Activated CD4-positive, CD25-positive, alpha-beta regulatory T cell (primary cell): ENCODE measurements at places on chromosomes 13 and 19.

GRCh38 chr13:24905242-24905641, 141.3 kb downstream of the RNF17 start:
- DNase-seq = no peak

DNA sequence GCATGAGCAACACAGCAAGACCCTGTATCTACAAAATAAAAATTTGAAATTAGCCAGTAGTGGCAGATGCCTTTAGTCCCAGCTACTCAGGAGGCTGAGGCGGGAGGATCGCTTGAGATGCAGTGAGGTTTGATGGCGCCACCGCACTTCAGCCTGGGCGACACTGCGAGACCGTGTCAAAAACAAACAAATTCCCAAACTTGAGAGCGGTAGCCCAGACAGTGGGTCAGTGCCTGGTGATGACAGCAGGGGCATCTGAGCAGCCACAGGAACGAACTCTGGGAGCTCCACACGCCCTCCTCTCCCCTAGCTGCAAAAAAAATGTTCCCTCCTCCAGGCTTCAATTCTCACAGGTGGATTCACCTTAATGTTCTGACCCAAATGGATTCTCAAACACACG, 14.1 kb downstream of the ZNF490 start:
- DNase-seq = no peak

- DNase-seq = no peak
Measured at GRCh38 chr13:108266321-108266990, 3.1 kb upstream of the TNFSF13B start.

GRCh38 chr13:51645154-51645650, 60.9 kb downstream of the WDFY2 start:
- DNase-seq = no peak

DNA sequence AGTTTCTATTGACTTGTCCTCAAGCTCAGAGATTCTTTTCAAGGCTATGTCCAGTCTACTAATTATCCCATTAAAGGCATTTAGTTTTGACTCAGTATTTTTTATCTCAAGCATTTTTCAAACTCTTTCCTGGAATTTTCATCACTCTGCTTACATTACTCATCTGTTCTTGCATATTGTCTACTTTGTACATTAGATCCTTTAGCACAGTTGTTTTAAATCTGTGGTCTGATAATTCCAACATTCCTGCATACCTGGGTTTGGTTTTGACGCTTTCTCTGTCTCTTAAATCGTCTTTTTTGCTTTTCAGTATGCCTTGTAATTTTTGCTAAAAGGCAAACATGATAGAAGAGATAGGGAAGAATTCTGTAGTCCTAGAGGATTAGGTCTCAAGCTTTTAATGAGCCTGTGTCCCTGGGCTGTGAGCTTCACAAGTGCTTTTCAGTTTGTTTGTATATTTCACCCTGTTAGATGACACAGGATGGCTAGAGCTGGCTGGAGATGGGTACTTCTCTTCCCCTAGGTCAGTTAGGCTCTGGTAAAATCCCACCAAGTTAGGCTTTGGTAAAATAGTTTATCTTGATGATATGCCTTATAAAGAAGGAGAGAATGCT, 46.1 kb upstream of the GPC6 start:
- no peak for DNase-seq

GRCh38 chr19:3374369-3375112, 8.2 kb downstream of the NFIC start:
- DNase-seq = no peak

GRCh38 chr19:35354898-35355297, 3.4 kb upstream of the FFAR3 start:
- DNase-seq = no peak

DNA sequence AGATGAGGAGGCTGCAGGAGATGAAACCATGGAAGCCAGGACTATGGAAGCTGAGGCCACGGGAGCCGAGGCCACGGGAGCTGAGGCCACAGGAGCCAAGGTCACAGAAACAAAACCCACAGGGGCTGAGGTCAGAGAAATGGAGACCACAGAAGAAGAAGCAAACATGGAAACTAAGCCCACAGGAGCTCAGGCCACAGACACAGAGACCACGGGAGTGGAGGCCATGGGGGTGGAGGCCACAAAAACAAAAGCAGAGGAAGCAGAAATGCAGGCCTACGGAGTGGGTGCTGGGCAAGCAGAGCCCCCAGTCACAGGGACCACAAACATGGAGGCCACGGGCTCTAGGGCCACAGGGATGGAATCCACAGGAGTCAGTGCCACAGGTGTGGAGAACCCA, 12.5 kb upstream of the EBI3 start:
- no peak for DNase-seq

DNA sequence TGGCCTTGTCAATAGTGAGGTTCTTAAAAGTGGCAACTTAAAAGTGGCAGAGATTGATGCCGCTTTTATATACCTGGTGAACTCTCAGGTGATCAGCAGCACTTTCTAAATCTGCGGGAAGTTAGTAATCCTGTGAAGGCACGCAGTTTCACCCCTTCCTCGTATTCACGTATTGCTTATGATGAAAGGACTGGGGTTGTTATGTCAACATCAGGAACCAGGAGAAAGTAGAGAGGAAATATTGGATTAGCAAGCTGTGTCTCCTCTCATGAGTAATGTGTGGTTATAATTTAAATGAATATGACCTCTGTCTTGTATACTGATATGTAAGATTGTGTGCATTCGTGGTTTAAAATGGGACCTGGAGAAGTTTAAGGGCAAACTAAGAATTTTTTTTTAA, 544.6 kb downstream of the SLITRK6 start:
- no peak for DNase-seq

- no peak for DNase-seq
Measured at GRCh38 chr13:89324582-89324981, 1653.4 kb downstream of the SLITRK5 start.

DNA sequence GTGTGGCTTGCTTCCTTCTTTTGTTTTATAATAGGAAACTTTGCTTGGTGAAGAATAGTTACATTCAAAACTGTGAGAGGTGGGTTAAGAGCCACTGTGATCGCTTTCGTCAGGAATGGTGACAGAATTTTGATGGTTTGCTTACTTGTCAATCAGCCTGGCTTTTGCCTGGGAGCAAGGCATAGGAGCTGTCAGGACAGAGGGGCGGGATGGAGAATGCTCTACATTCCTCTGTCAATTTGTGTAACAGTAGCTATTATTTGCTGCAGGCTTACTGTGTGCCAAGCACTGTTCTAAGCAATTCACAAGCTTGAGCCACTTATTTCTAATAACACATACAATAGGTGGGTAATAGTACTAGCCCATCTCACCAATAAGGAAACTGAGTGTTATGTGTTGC, 28.1 kb upstream of the TNFSF11 start:
- DNase-seq = no peak

- DNase-seq = no peak
Measured at GRCh38 chr13:80712026-80712425, 371.1 kb upstream of the SPRY2 start.

DNA sequence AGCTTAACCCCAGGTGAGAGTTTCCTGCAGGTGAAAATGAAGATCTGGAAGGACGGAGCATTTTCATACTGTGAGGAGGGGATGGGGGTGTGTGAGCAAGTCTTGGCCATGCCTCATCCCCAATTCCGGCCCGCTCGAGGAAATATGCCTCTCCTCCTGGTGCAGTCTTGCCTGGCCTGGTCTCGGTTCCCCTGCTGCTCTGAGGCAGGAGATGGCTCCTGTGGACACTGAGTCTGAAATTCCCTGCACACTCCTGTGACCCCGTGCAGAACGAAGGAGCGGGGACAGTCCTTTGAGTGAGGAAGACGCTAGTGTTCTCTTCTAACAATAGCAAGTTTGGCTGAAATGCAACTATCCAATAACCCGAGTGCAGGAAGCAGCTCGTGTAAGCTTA, 329 bp upstream of the ZNF439 start:
- no peak for DNase-seq

- DNase-seq = no peak
Measured at GRCh38 chr13:99265821-99266426, 7.7 kb upstream of the GPR18 start.

GRCh38 chr13:75495938-75496337, 14.0 kb upstream of the TBC1D4 start:
- no peak for DNase-seq

DNA sequence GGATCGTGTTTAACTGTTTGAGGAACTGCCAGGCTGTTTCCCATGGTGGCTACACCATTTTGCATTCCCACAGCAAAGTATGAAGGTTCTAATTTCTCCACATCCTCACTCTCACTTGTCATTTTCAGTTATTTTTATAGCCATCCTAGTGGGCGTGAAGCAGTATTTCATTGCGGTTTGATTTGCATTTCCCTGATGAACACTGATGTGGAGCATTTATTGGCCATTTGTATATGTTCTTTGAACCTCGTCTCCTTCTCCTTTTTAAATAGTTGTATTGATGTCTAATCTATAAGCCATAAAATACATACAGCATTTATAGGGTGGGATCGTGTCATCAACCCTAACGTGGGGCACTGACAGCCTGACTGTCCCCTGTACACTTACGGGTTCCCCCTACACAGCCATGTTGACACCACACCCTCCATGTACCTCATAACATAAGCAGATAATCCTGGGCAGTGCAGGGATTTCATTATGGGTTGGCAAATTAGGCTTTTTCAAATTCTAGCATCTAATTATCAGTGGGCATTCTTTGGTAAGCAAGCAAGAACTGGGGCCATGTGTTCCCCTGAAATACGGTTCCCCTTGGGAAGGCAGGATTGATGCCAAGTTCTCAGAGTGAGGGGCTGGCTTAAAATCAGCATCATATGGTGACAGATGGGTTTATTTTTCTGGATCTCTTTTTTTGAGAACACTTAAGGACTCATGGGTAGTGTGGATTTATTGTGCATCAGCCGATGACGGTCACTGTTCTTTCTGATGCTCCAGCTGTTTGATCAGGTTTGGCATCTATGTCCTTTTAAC, 11.6 kb upstream of the ZBTB45 start:
- no peak for DNase-seq

DNA sequence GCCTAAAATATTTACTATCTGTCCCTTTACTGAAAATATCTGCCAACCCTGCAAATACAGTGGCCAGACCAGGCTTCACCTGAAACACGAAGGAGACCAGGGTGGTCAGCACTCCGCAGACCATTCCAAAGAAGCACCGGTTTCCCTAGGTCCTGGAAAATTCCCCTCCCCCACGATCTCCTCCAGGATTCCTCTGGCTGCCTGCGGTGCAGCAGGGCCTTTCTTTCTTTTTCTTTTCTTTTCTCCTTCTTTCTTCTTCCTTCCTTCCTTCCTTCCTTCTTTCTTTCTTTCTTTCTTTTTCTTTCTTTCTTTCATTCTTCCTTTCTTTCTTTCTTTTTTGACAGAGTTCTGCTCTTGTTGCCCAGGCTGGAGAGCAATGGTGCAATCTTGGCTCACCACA, 152.7 kb downstream of the USP12 start:
- no peak for DNase-seq

DNA sequence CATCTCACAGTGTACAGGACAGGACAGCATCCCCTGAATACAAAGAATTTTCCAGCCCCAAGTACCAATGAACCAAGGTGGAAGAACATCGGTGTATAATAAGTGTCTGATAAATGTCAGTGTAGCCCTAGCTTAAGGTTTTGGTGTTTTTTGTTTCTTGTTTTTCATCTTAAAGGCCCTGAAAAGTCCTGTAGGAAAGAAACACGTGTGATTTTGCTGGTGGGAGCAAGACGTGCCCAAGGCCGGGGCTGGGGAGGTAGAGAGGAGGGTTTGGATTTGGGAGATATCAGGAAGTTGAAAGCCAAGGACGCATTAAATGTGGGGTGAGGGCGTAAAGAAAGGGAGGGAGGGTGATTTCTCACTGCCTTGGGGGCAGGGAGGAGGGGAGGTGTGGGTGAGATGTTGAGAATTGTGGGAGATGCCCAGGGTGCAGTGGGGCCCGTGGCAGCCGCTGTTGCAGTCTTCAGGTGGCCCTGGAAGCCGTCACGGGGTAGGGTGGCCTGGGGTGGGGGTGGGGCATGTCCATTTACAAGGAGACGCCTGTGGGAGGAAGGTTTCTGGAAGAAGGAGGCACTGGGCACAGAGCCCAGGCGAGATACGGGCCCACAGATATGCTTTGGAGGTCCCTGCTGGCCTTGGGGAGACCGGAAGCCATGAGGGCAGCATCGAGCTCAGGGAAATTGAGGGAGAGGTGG, 6.7 kb downstream of the CAMSAP3 start:
- DNase-seq = no peak

- DNase-seq = no peak
Measured at GRCh38 chr13:107124129-107124718, 556.3 kb upstream of the ARGLU1 start.

GRCh38 chr19:40284251-40284500, 969 bp downstream of the AKT2 start:
- no peak for DNase-seq

DNA sequence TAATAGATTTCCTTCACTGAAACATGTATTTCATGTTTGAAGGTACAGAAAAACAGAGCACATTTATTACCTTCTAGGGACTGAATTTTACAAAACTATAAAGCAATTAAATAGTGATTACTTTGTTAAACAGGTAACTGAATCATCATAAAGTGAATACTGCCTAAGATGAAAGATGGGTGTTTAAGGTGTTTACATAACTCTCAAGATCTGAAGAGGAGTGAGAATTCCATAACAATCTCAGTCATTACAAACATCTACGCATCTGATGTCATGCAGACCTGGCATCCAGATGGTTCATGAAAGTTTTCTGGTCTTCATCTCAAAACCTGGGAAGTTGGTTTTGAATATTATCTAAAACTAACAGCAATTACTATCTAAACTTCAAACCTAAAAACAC, 80.4 kb downstream of the MIPEP start:
- DNase-seq = no peak

DNA sequence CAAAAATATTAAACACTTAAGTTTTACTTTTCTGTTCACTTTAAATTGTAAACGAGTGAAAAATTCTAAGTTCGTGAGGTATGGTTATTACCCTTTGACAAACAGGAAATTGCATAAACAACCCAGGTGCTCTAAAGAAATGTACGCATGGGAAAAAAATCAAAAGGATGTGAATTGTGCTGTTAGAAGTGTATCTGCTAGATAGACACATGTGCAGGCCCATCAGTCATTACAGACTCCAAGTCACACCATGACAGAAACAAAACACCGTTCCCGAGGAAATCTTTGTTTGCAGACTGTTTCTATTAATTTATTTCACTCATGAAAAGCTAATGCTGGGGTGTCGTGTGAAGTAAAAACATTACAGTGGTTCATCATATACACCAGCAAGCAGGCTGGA, 17.0 kb upstream of the DOCK9 start:
- no peak for DNase-seq

DNA sequence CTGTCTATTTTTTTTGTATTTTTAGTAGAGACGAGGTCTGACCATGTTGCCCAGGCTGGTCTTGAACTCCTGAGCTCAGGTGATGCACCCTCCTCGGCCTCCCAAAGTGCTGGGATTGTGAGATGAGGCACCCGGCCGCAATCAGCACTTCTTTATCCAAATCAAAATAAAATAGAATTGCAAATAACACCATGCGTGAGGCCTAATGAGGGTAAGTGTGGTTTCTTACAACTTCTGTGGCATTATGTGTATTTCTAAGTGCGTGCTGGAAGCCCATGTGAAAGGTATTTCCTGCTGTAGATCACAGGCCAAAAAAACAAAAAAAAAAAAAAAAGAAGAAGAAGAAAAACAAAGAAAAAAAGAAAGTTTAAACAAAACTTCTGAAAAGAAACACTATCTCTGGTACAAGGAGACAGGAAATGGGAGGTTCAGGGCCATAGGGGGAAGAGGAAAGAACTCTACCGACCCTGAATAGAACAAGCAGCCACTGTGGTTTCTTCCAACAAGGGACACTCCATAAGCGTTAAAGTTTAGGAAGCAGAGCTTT, 3.0 kb upstream of the GRAMD1A start:
- no peak for DNase-seq
